Uterus (tissue), 4 donors: ENCODE measurements at places on chromosomes 16 and 17.

GRCh38 chr16:50747207-50747956 is 5.5 kb downstream of the CYLD start:
- H3K4me1 ChIP-seq: peaks cover 6% of the 10 kb centered on the region
- no peaks in the 10 kb centered on the region for H3K36me3 ChIP-seq
- no peak for DNase-seq
- H3K27me3 ChIP-seq: no peaks in the 10 kb centered on the region
- no peak overlapping the region for H3K27ac ChIP-seq

GRCh38 chr17:14014657-14015056 is 54.6 kb upstream of the COX10 start:
- no peak for DNase-seq
- no peaks in the 10 kb centered on the region for H3K36me3 ChIP-seq
- no peaks in the 10 kb centered on the region for H3K27me3 ChIP-seq
- no peak overlapping the region for H3K4me3 ChIP-seq
- H3K27ac ChIP-seq: no peak overlapping the region

GRCh38 chr17:80833952-80834892 is 157.4 kb upstream of the CHMP6 start:
- H3K4me1 ChIP-seq: peaks cover 4% of the 10 kb centered on the region
- H3K27me3 ChIP-seq: no peaks in the 10 kb centered on the region
- no peak overlapping the region for H3K4me3 ChIP-seq
- H3K36me3 ChIP-seq: no peaks in the 10 kb centered on the region
- peak; percentile 61 for DNase-seq
- H3K27ac ChIP-seq: peak overlapping the region; percentile 91

DNA sequence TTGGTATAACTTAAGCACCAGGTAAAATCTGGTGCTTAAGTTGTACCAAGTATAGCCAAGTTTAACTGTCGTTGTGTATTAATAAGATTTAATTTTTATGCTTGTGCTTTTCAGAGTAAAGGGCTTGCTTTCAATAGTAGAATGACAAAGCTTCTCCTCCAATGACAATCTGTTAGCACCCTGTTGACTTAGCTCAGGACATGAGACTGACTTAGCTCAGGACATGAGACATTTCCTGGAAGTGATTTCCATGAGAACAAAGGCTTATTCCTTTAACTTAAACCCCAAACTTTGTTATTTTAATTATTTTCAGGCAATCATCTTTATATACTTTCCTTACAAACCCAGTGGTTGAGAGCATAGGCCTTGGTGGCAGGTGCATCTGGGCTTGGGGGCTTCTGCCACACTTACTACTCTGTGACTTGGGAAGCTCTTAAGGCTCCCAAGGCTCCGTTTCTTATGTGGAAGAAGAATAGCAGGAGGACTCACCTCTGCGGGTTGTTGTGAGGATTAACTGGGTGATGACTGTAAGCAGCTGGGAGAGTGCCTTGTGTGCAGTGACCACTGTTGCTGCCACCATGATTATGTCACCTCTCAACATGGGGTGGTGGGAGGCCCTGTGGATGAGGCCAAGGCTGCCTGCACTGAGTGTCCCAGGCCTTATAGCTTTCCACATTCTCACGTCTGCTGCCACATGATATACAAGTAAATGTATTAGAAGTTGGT is 59.4 kb upstream of the CMIP start:
- no peak overlapping the region for H3K4me3 ChIP-seq
- H3K4me1 ChIP-seq: no peaks in the 10 kb centered on the region
- H3K36me3 ChIP-seq: no peaks in the 10 kb centered on the region
- no peak for DNase-seq

DNA sequence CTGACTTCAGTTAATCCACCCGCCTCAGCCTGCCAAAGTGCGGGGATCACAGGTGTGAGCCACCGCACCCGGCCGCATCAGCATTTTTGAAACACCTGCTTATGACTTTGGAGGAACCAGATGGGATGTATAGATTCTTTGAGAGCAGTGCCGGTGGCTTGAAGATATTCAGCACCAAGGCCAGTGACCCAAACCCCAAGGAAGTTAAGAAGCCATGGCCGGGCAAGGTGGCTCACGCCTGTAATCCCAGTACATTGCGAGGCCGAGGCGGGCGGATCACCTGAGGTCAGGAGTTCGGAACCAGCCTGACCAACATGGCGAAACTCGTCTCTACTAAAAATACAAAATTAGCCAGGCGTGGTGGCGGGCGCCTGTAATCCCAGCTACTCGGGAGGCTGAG is 43.9 kb downstream of the TRARG1 start:
- H3K4me1 ChIP-seq: no peaks in the 10 kb centered on the region
- H3K27me3 ChIP-seq: no peaks in the 10 kb centered on the region
- H3K27ac ChIP-seq: no peak overlapping the region
- H3K36me3 ChIP-seq: no peaks in the 10 kb centered on the region
- no peak for DNase-seq

GRCh38 chr17:30341703-30342249 is 7.9 kb upstream of the TMIGD1 start:
- H3K4me3 ChIP-seq: no peak overlapping the region
- peak overlapping the region; percentile 85 for H3K27ac ChIP-seq
- no peaks in the 10 kb centered on the region for H3K4me1 ChIP-seq

- no peaks in the 10 kb centered on the region for H3K27me3 ChIP-seq
- H3K4me1 ChIP-seq: no peaks in the 10 kb centered on the region
- H3K27ac ChIP-seq: no peak overlapping the region
- no peak overlapping the region for H3K4me3 ChIP-seq
- no peaks in the 10 kb centered on the region for H3K36me3 ChIP-seq
Observed at GRCh38 chr17:12040478-12040877, 19.8 kb downstream of the MAP2K4 start.

- H3K27me3 ChIP-seq: no peaks in the 10 kb centered on the region
- no peak for DNase-seq
- H3K4me1 ChIP-seq: no peaks in the 10 kb centered on the region
- H3K36me3 ChIP-seq: no peaks in the 10 kb centered on the region
- no peak overlapping the region for H3K4me3 ChIP-seq
- no peak overlapping the region for H3K27ac ChIP-seq
Observed at GRCh38 chr17:55440391-55440790, 18.8 kb upstream of the MMD start.

DNA sequence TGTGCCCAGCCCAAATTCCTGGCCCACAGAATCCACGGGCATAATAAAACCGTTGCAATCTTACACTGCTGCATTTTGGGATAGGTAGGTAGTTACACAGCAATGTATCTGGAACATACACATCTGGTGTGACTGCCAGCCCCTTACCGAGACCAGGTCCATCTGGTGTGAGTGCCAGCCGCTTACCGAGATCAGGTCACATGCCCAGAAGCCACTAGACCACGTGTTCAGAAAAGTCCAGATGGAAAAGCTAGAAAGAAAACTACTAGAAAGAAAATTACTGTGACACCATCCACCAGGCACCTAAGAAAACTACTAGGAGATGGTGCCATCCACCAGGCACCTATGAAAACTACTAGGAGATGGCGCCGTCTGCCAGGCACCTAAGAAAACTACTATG is 19.4 kb downstream of the PIK3R5 start:
- H3K27ac ChIP-seq: no peak overlapping the region
- H3K27me3 ChIP-seq: no peaks in the 10 kb centered on the region
- H3K4me1 ChIP-seq: no peaks in the 10 kb centered on the region
- no peak overlapping the region for H3K4me3 ChIP-seq
- no peaks in the 10 kb centered on the region for H3K36me3 ChIP-seq

GRCh38 chr17:45846646-45847045 is 2.0 kb downstream of the SPPL2C start:
- no peaks in the 10 kb centered on the region for H3K27me3 ChIP-seq
- H3K4me3 ChIP-seq: no peak overlapping the region
- DNase-seq: no peak
- no peak overlapping the region for H3K27ac ChIP-seq

GRCh38 chr16:76577003-76577402 is 299.8 kb downstream of the CNTNAP4 start:
- DNase-seq: no peak
- H3K4me3 ChIP-seq: no peak overlapping the region
- H3K36me3 ChIP-seq: no peaks in the 10 kb centered on the region
- H3K27ac ChIP-seq: no peak overlapping the region
- no peaks in the 10 kb centered on the region for H3K4me1 ChIP-seq

GRCh38 chr16:58511933-58512815 is 3.1 kb upstream of the SETD6 start:
- no peaks in the 10 kb centered on the region for H3K36me3 ChIP-seq
- H3K4me1 ChIP-seq: no peaks in the 10 kb centered on the region
- no peaks in the 10 kb centered on the region for H3K27me3 ChIP-seq
- no peak overlapping the region for H3K27ac ChIP-seq
- no peak overlapping the region for H3K4me3 ChIP-seq

- H3K27ac ChIP-seq: peak overlapping the region; percentile 84
- no peak for DNase-seq
- H3K36me3 ChIP-seq: no peaks in the 10 kb centered on the region
Observed at GRCh38 chr17:73231395-73231794, 30.3 kb downstream of the CPSF4L start.

DNA sequence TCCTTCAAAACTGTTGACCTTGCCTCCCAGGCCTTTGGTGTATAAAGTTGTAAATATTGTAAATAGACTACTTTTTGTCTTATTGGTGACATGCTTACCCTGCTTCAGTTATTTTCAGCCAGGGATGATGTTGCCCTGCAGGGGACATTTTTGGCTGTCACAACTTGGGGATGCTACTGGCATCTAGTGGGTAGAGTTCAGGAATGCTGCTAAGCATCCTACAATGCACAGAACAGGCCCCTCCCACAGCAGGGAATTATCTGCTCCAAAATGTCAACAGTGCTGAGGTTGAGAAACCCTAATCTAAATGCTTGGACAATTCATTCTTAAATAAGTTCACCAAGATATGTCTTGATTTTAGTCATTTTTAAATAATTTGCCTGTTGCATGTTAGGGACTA is 459.8 kb downstream of the PMP22 start:
- H3K4me3 ChIP-seq: no peak overlapping the region
- H3K4me1 ChIP-seq: no peaks in the 10 kb centered on the region
- no peaks in the 10 kb centered on the region for H3K27me3 ChIP-seq
- H3K36me3 ChIP-seq: no peaks in the 10 kb centered on the region

GRCh38 chr16:8867216-8867931 is 1.4 kb downstream of the CARHSP1 start:
- peak; percentile 62 for DNase-seq
- H3K4me1 ChIP-seq: peaks cover 38% of the 10 kb centered on the region
- peak overlapping the region; percentile 86 for H3K27ac ChIP-seq
- peak overlapping the region; percentile 46 for H3K4me3 ChIP-seq
- no peaks in the 10 kb centered on the region for H3K27me3 ChIP-seq

GRCh38 chr17:61457226-61457983 is 5.2 kb downstream of the TBX4 start:
- peaks cover 15% of the 10 kb centered on the region for H3K27me3 ChIP-seq
- no peak overlapping the region for H3K4me3 ChIP-seq
- H3K36me3 ChIP-seq: no peaks in the 10 kb centered on the region

DNA sequence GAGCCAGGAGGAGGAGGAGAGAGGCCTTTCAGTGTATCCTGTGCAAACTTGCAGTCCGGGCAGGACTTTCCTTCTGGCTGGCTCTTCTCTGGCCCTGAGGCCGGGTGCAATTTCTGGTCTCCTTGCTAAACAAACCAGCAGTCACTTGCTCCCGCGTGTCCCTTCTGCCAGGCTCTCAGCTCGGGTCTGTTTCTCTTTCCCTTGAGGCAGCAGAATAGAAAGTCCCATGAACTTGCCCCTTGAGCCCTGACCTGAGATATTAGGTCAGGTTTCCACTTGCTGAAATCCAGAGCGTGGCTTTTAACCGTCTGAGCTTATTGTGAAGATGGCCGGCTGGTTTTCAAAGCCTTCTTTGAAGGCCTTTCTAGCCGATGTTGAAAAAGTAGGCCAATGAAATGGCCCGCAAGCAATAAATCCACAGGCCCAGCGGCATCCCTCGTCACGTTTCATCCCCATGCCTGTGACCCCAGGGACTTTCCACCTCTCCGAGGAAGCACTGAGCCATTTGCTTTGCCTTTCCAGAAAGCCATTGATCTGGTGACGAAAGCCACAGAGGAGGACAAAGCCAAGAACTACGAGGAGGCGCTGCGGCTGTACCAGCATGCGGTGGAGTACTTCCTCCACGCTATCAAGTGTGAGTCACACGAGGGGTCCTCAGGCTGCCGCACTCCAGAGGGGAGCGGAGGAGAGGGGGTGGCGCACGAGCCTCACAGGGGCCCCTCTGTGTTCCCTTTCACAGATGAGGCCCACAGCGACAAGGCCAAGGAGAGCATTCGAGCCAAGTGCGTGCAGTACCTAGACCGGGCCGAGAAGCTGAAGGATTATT is 4.5 kb downstream of the VPS4A start:
- DNase-seq: peak; percentile 8
- peaks cover 6% of the 10 kb centered on the region for H3K4me1 ChIP-seq
- H3K4me3 ChIP-seq: no peak overlapping the region
- no peaks in the 10 kb centered on the region for H3K27me3 ChIP-seq
- no peak overlapping the region for H3K27ac ChIP-seq

DNA sequence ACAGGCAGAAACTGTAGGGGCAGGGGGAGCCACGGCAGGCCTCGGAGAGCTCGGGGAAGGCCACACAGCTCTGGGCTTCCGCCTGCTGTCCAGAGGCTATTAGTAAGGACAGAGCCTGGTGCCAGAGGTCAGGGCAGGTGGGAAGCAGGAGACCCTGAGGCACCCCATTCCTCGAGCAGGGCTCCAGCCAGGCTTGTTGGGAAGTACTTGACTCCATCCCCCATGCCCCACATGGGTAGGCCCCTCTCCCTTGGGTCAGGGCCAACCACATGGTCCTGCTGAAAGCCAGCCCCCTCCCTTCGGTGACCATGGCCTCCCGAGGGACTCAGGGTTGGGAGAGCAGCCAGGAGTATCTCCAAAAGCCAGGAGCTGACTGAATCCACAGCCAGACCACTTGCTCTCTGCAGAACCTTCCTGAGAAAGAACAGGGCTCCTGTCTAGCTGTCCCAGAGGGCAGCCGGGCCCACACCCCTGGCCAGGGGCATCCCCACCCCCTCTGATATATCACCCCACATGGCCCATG is 17.4 kb upstream of the MPRIP start:
- H3K4me3 ChIP-seq: no peak overlapping the region
- no peak overlapping the region for H3K27ac ChIP-seq
- no peak for DNase-seq
- H3K27me3 ChIP-seq: no peaks in the 10 kb centered on the region
- no peaks in the 10 kb centered on the region for H3K4me1 ChIP-seq
- no peaks in the 10 kb centered on the region for H3K36me3 ChIP-seq

DNA sequence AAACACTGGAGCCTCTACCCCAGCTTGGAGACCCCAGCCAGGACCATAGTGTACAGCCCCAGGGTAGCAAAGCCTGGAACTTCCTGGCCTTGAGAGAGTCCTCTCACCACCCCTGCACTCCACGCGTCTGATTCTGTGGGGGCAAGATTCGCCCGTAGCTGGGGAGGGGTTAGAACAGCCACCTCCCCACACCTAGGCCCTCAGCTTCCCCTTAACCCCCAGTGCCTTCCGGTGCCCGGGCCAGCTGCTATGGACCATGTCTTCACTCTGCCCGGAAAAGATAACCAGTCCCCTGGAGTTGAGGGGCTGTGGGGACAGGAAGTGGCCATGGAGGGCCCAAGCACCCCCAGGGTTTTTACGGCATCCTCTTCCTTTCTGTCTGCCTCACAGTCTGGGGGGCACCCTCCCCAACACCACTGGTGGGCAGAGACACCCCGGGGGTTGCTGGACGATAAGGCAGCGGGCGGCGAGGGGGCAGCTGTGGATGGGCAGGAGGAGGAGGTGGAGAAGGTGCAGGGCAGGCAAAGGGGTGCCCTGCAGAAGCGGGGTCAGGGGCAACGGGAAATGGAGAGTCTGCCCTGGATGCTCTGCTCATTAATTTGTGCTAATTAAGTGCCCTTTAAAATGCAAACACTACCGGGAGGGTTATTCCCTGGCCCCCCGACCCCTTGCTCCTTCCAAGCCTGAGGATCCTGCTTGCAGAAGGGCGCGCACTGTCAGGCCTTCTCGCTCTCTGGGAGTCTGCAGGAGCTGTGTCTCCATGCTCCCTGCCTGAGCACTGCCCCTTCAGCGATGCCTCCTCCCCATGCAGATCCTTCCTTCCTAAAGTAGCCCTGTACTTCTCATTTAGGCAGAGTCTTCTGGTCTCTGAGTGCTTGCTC is 2.4 kb downstream of the PRSS27 start:
- no peak for DNase-seq
- no peaks in the 10 kb centered on the region for H3K36me3 ChIP-seq
- H3K27ac ChIP-seq: no peak overlapping the region
- no peaks in the 10 kb centered on the region for H3K4me1 ChIP-seq
